Mesothelial cell of epicardium (in vitro differentiated cells): ENCODE measurements at places on chromosomes 5 and 9.

DNA sequence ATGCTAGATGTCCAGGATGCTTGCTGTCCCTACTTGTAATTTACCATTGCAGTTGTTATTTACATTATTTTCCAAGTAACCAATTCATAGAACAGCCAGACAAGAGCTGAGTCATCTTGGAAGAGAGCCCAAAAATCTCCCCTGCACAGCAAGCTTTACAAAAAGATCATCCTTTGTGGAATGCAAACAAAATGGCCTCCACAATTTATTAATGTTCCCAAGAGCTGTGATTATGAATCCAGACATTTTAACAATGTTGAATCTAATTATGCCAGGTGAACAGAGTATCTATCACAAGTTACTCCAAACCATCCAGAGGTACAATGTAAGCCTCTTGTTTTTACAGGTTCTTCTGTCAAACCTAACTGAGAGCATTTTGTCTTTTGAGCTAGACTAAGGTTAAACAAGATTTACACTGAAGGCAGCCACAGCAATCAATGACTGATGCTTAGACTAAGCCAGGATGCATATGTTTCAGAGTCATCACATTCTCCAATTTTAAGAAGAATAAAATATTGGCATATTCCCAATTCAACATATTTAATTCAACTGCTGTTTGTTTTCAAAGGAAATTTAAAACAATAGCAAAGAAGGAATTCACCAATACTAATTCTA is 95.3 kb upstream of the SLC12A2 start:
- no peaks in the 10 kb centered on the region for H3K27me3 ChIP-seq
- H3K36me3 ChIP-seq, result no peaks in the 10 kb centered on the region
- peak overlapping the region; percentile 90 for H3K27ac ChIP-seq
- H3K4me3 ChIP-seq, result no peak overlapping the region

GRCh38 chr9:16257604-16258003 is 612.9 kb downstream of the BNC2 start:
- H3K27ac ChIP-seq, result no peak overlapping the region
- peaks cover 41% of the 10 kb centered on the region for H3K4me1 ChIP-seq
- DNase-seq, result no peak
- no peaks in the 10 kb centered on the region for H3K27me3 ChIP-seq
- H3K4me3 ChIP-seq, result no peak overlapping the region

GRCh38 chr9:15317836-15318235 is 10.8 kb upstream of the TTC39B start:
- no peaks in the 10 kb centered on the region for H3K36me3 ChIP-seq
- H3K27me3 ChIP-seq, result no peaks in the 10 kb centered on the region
- DNase-seq, result no peak
- peaks cover 2% of the 10 kb centered on the region for H3K4me1 ChIP-seq
- no peak overlapping the region for H3K4me3 ChIP-seq

DNA sequence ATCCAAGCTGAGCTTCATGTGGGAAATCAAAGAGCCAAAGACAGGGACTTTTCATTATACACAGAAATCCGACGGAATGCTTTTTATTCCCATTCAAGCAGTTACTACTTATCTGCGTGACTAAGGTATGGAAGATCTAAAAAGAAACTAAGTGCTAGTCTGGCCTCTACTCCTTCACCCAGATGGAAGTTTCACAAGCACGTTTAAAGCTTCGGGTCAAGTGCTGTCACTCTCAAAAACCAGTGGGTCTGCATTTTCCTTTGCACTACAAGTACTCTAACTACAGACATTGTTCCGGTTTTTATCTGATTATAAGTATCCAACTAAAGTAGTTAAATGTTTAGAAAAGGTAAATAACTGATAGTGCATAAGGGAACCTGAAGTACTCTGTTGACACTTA is 13.7 kb upstream of the MTAP start:
- H3K36me3 ChIP-seq, result no peaks in the 10 kb centered on the region
- no peak overlapping the region for H3K4me3 ChIP-seq
- H3K4me1 ChIP-seq, result peaks cover 33% of the 10 kb centered on the region
- H3K27me3 ChIP-seq, result no peaks in the 10 kb centered on the region
- no peak for DNase-seq
- peak overlapping the region; percentile 83 for H3K27ac ChIP-seq

DNA sequence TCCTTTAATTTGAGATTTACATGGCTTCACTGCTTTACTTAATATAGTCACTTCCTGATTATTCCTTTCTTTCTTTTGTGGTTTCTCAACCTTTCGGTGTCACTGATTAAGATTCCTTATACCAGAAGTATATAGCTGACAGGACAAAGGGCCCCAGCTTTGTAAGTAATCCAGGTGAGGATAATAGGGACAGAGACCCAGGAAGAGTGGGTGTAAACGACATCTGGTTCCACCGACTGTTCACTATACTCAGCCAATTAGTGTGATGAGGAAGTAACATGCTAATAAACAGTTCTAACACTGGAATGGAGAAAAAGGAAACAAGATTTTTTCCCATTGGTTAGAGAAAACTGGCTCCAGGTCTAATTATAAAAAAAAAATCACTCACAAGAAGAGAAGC is 286.3 kb upstream of the EFNA5 start:
- H3K27ac ChIP-seq, result no peak overlapping the region
- no peak overlapping the region for H3K4me3 ChIP-seq
- H3K27me3 ChIP-seq, result no peaks in the 10 kb centered on the region
- no peak for DNase-seq
- no peaks in the 10 kb centered on the region for H3K4me1 ChIP-seq

GRCh38 chr9:117887383-117887782 is 183.2 kb downstream of the TLR4 start:
- no peaks in the 10 kb centered on the region for H3K27me3 ChIP-seq
- H3K4me1 ChIP-seq, result no peaks in the 10 kb centered on the region
- no peak for DNase-seq

- H3K36me3 ChIP-seq, result no peaks in the 10 kb centered on the region
- H3K27ac ChIP-seq, result no peak overlapping the region
- no peaks in the 10 kb centered on the region for H3K27me3 ChIP-seq
- no peaks in the 10 kb centered on the region for H3K4me1 ChIP-seq
Observed at GRCh38 chr5:152813526-152813925, 408.4 kb upstream of the NMUR2 start.

- no peaks in the 10 kb centered on the region for H3K4me1 ChIP-seq
- H3K4me3 ChIP-seq, result no peak overlapping the region
- peaks cover 26% of the 10 kb centered on the region for H3K27me3 ChIP-seq
- no peak overlapping the region for H3K27ac ChIP-seq
- no peaks in the 10 kb centered on the region for H3K36me3 ChIP-seq
Observed at GRCh38 chr5:1231354-1231905, 6.2 kb downstream of the SLC6A18 start.

GRCh38 chr5:140497897-140498296 is 49.6 kb upstream of the EIF4EBP3 start:
- H3K4me3 ChIP-seq, result no peak overlapping the region
- no peaks in the 10 kb centered on the region for H3K27me3 ChIP-seq
- DNase-seq, result no peak
- H3K27ac ChIP-seq, result no peak overlapping the region

DNA sequence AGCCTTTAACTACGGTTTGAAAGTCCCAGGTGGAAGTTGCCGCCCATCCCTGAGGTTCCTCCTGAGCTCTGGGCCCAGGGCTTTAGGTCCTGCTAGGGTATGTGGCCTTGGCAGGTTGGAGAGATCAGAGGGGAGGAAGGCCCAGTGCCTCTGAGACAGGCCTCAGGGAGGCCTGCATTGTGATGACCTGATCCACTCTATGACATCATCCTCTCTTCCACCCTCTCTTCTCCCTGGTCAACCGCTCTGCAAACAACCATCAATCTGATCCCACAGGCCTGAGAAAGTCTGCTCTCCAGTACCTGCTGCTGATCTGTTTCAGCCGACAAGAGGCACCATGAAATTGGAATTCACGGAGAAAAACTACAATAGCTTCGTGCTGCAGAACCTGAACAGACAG is at the start of gene CCIN:
TSS of gene CCIN (plus strand) at position 223 of the 400 bp plus-strand sequence. CDS start at position 338, 115 bp downstream.
- no peak for DNase-seq
- no peaks in the 10 kb centered on the region for H3K36me3 ChIP-seq
- peaks cover 16% of the 10 kb centered on the region for H3K4me1 ChIP-seq
- no peaks in the 10 kb centered on the region for H3K27me3 ChIP-seq

DNA sequence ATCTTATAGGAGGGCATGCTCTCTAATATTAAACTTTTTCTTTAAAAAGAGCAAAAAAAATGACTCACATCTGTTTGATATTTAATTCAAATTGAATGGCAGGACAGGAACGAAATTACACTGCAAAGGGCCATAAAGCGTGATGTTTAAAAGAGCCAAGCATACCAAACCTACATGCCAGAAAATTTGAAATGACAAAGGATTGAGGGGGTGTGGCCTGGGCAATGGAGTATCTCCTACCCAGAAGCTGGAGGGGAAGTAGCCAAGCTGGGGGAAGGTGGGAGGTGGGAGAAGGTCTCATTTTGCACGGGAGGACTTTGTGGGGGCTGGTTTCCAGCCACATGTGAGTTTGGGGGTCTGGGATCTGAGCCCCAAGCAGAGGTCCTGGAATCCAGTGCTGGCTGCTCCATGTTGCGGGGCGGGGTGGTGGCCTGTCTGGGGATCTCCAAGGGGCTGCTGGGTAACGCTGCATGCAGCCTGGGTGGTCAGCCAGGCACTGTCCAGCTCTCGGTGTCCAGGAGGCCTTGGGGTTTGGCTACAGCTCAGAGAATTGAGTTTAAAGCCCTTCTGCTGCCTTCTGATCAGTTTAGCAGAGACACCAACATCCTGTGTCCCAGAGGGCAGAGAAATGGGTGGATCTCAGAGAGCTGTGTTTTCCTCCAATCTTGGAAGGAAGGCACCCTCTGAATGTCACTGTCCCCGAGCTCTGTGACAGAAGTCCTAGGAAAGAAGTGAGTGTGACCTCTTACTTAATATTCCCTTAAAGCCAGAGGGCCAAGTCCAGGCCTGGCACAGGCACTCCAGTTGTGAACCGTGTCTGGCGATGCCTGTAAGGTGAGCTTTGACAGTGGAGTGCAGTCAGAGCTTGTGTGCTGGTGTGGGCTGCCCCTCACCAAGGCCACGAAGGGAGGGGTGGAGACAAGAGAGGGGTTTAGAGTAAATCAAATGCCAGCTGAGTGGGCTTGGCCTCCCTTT is 7.6 kb downstream of the DCANP1 start:
- H3K4me1 ChIP-seq, result peaks cover 82% of the 10 kb centered on the region
- no peak for DNase-seq
- H3K27ac ChIP-seq, result peak overlapping the region; percentile 55
- H3K4me3 ChIP-seq, result no peak overlapping the region
- H3K27me3 ChIP-seq, result peaks cover 3% of the 10 kb centered on the region
- H3K36me3 ChIP-seq, result no peaks in the 10 kb centered on the region

DNA sequence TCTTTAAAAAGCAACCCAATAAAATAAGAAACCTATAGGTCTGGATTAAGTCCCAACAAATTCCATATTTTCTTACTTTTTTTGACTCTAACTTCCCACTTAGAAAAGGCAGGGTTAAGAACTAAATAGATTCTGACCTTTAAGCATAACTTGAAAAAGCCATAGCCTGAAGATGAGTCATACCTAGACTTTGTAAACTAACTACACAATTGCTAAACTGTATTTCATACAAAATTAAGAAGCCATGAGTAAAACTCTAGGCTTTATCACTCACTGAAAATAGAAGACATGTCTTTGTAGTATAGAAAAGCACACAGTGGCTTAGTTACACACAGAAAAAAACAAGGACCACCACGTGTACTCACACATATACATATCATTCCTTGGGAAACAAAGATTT is 51.5 kb downstream of the MLLT3 start:
- peaks cover 16% of the 10 kb centered on the region for H3K4me1 ChIP-seq
- peaks cover 14% of the 10 kb centered on the region for H3K36me3 ChIP-seq
- no peak overlapping the region for H3K4me3 ChIP-seq

DNA sequence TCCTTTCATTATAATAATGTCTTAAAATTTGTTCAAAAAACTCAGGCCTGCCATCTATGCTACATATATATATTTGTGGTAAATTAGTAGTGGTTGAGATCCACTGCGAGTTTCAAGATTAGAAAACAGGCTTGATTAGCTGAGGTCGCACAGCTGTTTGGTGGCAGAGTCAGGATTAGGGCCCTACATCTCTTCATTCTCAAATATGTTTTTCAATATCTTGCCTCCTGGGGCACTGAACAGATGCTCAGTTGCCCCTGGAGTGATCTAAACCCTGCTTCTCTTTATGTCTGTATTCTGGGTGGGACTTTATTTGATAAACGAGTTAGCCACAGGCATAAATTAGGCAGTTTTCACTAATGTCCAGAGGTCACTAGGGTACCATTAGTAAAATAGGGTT is 27.8 kb upstream of the CEP120 start:
- H3K4me1 ChIP-seq, result peaks cover 32% of the 10 kb centered on the region
- H3K4me3 ChIP-seq, result no peak overlapping the region
- H3K27me3 ChIP-seq, result no peaks in the 10 kb centered on the region
- no peak for DNase-seq
- H3K27ac ChIP-seq, result peak overlapping the region; percentile 51

- H3K27me3 ChIP-seq, result no peaks in the 10 kb centered on the region
- H3K4me1 ChIP-seq, result peaks cover 50% of the 10 kb centered on the region
- peak overlapping the region; percentile 84 for H3K27ac ChIP-seq
- DNase-seq, result no peak
- H3K4me3 ChIP-seq, result peak overlapping the region; percentile 54
- H3K36me3 ChIP-seq, result peaks cover 7% of the 10 kb centered on the region
Observed at GRCh38 chr9:684941-685340, 156.6 kb upstream of the DMRT1 start.

- peaks cover 2% of the 10 kb centered on the region for H3K36me3 ChIP-seq
- no peak overlapping the region for H3K27ac ChIP-seq
Observed at GRCh38 chr5:33166522-33166921, 274.2 kb upstream of the TARS1 start.

DNA sequence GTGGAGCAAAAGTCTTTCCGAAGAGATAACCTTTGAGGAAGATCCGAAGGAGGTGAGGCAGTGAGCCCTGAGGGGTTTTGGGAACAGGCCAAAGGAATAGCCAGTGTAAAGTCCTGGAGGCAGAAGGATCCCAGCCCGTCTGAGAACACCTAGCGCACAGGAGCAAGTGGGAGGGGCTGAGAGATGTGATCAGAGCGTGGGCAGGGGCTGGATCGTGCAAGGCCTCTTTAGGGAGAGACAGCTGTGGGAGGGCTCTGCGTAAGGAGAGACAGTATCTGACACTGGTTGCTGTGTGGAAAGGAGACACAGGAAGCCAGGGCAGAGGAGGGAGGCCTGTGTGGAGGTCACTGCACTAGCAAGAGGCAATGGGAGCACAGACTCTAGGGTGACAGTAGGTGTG is 68.2 kb downstream of the BARX1 start:
- DNase-seq, result no peak
- peaks cover 47% of the 10 kb centered on the region for H3K27me3 ChIP-seq
- H3K27ac ChIP-seq, result no peak overlapping the region
- no peak overlapping the region for H3K4me3 ChIP-seq
- no peaks in the 10 kb centered on the region for H3K36me3 ChIP-seq
